IMR-90 (cell line): ENCODE measurements at places on chromosomes 4 and X. TPM values are rescaled to one million over a fixed set of nuclear protein-coding genes. Genes with fewer than 3 reads are reported as not detected.

Gene MXRA5
- 1.1 TPM in 2 replicates for total RNA-seq

Gene CTAG1B
- total RNA-seq: not detected in 2 replicates

Gene SPIN4
- 3.2 and 3.6 TPM in 2 replicates for total RNA-seq

Gene NAT8L
- not detected in 2 replicates for total RNA-seq

Gene FAM53A
- total RNA-seq: 1.9 and 2.0 TPM in 2 replicates

Gene NPY1R
- total RNA-seq: under 0.01 TPM in 2 replicates

Gene LDB2
- total RNA-seq: 92.8 and 116 TPM in 2 replicates

Gene TSPAN6
- total RNA-seq: 20.1 and 36.1 TPM in 2 replicates

Gene CFI
- total RNA-seq: 0.18 and 0.28 TPM in 2 replicates

Gene ELK1
- 10.0 and 14.2 TPM in 2 replicates for total RNA-seq

Gene PPP2R2C
- total RNA-seq: not detected in 2 replicates

Gene FAM47A
- not detected in 2 replicates for total RNA-seq

Gene CTAG2
- 23.6 and 27.1 TPM in 2 replicates for total RNA-seq

Gene MAGEE1
- 0.54 and 0.56 TPM in 2 replicates for total RNA-seq

Gene F8A3
- under 0.01 and 0.18 TPM in 2 replicates for total RNA-seq

Gene HTRA3
- total RNA-seq: 1.1 and 1.3 TPM in 2 replicates

Gene CYBB
- total RNA-seq: not detected in 2 replicates
